ENCODE measurements at places on chromosomes 11 and 22. TPM values are rescaled to one million over a fixed set of nuclear protein-coding genes. Genes with fewer than 3 reads are reported as not detected.
A peak's percentile ranks its signal among the peaks of the same experiment; 100 is the strongest.

Gene MRGPRX4
- total RNA-seq: not detected

Gene MPEG1
- not detected for total RNA-seq

DNA sequence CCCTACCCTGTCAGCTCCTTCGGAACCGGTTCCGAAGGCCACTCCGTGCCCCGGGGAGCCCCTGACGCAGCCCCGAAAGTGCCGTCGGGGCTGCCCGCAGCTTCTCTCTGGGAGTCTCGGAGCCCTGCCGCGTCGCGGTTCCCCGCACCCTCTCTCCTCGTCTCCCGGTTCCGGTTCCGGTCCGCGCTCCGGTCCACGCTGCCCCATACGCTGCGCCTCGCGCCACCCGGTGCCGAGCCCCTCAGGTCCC is 618 bp downstream of the MTA2 start:
- H3K4me3 ChIP-seq: peak overlapping the region; percentile 98
- no peaks in the 10 kb centered on the region for H3K27me3 ChIP-seq
- peak overlapping the region; percentile 90 for H3K27ac ChIP-seq
- H3K36me3 ChIP-seq: peaks cover 28% of the 10 kb centered on the region
- peaks cover 55% of the 10 kb centered on the region for H3K4me1 ChIP-seq

- no peaks in the 10 kb centered on the region for H3K4me1 ChIP-seq
- no peaks in the 10 kb centered on the region for H3K36me3 ChIP-seq
- H3K4me3 ChIP-seq: no peak overlapping the region
- no peaks in the 10 kb centered on the region for H3K27me3 ChIP-seq
- DNase-seq: no peak
These were observed 39.3 kb downstream of the SGSM1 start for GRCh38 chr22:24845041-24845898.

DNA sequence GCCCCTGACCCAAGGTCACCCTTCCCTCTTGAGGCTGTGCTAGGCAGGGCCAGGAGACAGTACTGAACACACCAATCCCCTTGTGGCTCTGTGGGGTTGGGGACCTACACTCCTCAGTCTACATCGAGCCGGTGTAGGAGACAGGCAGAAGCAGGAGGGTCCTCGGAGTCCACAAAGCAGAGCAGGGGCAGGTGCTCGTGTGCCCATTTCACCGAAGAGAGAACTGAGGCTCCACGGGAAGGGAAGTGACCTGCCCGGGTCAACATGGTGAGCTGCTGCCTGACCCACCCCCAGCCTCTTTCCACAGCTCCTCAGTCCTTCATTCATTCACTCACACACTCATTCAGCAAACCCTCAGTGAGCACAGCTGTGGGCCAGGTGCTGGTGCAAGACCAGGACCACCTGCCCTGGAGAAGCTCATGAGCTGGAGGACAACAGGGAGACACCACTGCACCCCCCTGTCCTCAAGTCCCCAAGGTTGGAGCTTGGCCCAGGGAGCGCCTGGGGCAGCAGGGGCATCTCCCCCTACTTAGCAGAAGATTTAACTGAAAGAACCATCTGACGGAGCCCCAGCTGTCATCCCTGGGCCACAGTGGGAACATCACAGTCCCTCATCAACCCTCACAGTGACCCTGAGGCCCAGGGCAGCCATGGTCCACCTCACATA is 127.3 kb downstream of the MED15 start:
- no peak overlapping the region for H3K27ac ChIP-seq
- peaks cover 6% of the 10 kb centered on the region for H3K4me1 ChIP-seq
- no peaks in the 10 kb centered on the region for H3K36me3 ChIP-seq
- peaks cover 29% of the 10 kb centered on the region for H3K27me3 ChIP-seq

DNA sequence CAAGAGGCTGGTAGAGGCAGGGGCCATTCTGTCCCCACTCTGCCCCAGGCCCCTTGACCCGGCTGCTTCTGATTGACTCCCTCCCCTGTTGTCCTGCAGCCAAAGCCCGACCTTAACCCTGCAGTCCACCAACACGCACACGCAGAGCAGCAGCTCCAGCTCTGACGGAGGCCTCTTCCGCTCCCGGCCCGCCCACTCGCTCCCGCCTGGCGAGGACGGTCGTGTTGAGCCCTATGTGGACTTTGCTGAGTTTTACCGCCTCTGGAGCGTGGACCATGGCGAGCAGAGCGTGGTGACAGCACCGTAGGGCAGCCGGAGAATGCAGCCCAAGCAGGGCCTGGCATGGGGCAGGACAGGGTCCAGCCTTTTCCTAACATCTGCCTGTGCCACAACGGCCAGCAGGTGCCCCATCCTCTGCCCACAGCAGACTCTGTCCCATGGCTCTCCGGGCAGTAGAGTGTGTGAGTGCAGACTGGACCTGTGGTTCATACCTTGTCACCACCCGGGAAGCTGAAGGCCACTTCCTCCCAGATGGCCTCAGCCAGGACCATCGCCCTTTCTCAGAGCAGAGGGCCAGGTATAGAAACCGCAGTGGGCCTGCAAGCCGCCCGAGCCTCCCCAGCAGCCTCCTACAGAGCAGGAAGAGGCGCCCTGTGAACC is 26.8 kb upstream of the MGAT3 start:
- H3K27ac ChIP-seq: no peak overlapping the region
- no peaks in the 10 kb centered on the region for H3K36me3 ChIP-seq
- no peaks in the 10 kb centered on the region for H3K27me3 ChIP-seq
- no peak overlapping the region for H3K4me3 ChIP-seq
- DNase-seq: no peak
- no peaks in the 10 kb centered on the region for H3K4me1 ChIP-seq

GRCh38 chr22:44096736-44097135 is 72.6 kb downstream of the PARVB start:
- H3K27me3 ChIP-seq: no peaks in the 10 kb centered on the region
- no peaks in the 10 kb centered on the region for H3K36me3 ChIP-seq
- DNase-seq: no peak
- H3K27ac ChIP-seq: no peak overlapping the region
- no peak overlapping the region for H3K4me3 ChIP-seq

DNA sequence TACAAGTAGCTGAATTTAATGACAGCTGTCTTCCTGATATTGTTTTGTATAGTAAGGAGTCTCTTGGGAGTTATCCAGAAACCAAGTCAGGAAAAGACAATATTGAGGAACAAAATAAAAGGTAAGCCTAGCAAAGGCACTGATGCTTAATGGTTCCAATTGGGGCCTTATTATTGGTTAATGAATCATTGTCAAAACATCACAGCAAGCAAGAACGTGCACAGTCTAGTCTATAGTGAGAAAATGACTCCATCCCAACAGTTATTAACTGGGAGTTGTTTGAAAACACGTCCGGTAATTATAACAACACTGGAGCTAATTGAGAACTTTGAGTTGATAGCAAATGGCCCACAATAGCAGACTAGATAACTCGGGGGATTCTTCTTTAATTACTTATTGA is 17.7 kb downstream of the BSX start:
- H3K27ac ChIP-seq: no peak overlapping the region
- no peak overlapping the region for H3K4me3 ChIP-seq
- no peaks in the 10 kb centered on the region for H3K4me1 ChIP-seq
- no peak for DNase-seq

GRCh38 chr11:21514316-21514715 is 678.6 kb upstream of the ANO5 start:
- no peak overlapping the region for H3K27ac ChIP-seq
- H3K4me1 ChIP-seq: no peaks in the 10 kb centered on the region
- H3K36me3 ChIP-seq: peaks cover 1% of the 10 kb centered on the region
- DNase-seq: no peak
- no peak overlapping the region for H3K4me3 ChIP-seq

DNA sequence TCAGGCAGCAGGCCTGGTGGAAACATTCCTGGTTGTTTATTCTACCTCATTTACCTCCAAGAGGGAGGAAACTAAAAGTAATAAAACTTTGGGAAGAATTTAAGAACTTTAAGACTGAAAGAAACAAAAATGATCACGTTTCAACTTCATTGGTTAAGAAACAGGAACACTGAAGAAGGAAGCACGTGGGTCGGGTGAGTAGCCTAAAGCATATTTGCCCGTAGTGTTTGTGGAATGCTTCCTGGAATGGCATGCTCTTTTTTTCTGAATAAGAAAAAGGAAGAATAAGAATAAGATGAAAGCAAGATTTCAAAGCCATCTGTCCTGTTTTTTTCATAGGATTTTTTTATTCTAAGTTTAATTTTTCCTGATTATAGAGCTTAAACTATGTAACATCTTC is 83.1 kb downstream of the WNT11 start:
- H3K36me3 ChIP-seq: no peaks in the 10 kb centered on the region
- no peaks in the 10 kb centered on the region for H3K27me3 ChIP-seq
- H3K4me3 ChIP-seq: no peak overlapping the region
- DNase-seq: no peak

- H3K27ac ChIP-seq: no peak overlapping the region
- DNase-seq: no peak
- H3K4me3 ChIP-seq: no peak overlapping the region
- no peaks in the 10 kb centered on the region for H3K4me1 ChIP-seq
These were observed 295.9 kb upstream of the NCAM1 start for GRCh38 chr11:112665291-112665690.

GRCh38 chr11:87307101-87307500 is 269.4 kb downstream of the TMEM135 start:
- H3K27me3 ChIP-seq: no peaks in the 10 kb centered on the region
- no peak overlapping the region for H3K27ac ChIP-seq
- no peak for DNase-seq
- no peak overlapping the region for H3K4me3 ChIP-seq
- H3K4me1 ChIP-seq: no peaks in the 10 kb centered on the region

GRCh38 chr11:117717485-117718314 is 79.3 kb downstream of the DSCAML1 start:
- H3K4me3 ChIP-seq: no peak overlapping the region
- no peaks in the 10 kb centered on the region for H3K36me3 ChIP-seq
- no peaks in the 10 kb centered on the region for H3K4me1 ChIP-seq
- no peak overlapping the region for H3K27ac ChIP-seq
- no peaks in the 10 kb centered on the region for H3K27me3 ChIP-seq
- no peak for DNase-seq

DNA sequence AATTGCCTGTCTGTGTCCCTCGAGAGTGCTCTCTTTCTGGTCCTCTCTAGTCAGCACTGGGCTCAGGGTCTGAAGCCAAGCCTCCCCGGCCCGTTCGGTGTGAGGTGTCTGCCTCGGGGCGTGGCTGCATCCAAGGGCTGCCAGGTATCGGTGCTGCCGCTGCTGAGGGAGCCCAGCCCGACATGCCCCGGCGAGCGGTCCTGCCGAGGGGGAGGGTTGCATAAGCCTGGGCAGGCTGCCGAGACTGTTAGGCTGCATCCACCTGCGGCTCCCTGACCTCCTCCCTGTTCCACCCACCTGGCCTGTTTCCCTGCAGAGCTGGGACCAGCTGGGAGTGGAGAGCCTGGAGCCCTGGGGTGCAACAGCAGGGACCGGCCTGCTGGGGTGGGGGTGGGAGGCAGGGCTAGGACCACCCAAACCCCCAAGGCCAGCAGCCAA is 6.3 kb downstream of the OVOL1 start:
- no peak overlapping the region for H3K27ac ChIP-seq
- no peak for DNase-seq
- no peaks in the 10 kb centered on the region for H3K36me3 ChIP-seq
- H3K4me3 ChIP-seq: no peak overlapping the region
- peaks cover 5% of the 10 kb centered on the region for H3K4me1 ChIP-seq

- H3K4me3 ChIP-seq: no peak overlapping the region
- H3K4me1 ChIP-seq: no peaks in the 10 kb centered on the region
- H3K27ac ChIP-seq: no peak overlapping the region
- no peak for DNase-seq
- no peaks in the 10 kb centered on the region for H3K27me3 ChIP-seq
These were observed 45.9 kb downstream of the TBX1 start for GRCh38 chr22:19806213-19807160.
